NCI-H1048 (cell line): ENCODE measurements at places on chromosomes 1 and 21.
A peak's percentile ranks its signal among the peaks of the same experiment; 100 is the strongest.

- DNase-seq = no peak
Measured at GRCh38 chr1:223549740-223550139, 115.8 kb downstream of the CAPN8 start.

DNA sequence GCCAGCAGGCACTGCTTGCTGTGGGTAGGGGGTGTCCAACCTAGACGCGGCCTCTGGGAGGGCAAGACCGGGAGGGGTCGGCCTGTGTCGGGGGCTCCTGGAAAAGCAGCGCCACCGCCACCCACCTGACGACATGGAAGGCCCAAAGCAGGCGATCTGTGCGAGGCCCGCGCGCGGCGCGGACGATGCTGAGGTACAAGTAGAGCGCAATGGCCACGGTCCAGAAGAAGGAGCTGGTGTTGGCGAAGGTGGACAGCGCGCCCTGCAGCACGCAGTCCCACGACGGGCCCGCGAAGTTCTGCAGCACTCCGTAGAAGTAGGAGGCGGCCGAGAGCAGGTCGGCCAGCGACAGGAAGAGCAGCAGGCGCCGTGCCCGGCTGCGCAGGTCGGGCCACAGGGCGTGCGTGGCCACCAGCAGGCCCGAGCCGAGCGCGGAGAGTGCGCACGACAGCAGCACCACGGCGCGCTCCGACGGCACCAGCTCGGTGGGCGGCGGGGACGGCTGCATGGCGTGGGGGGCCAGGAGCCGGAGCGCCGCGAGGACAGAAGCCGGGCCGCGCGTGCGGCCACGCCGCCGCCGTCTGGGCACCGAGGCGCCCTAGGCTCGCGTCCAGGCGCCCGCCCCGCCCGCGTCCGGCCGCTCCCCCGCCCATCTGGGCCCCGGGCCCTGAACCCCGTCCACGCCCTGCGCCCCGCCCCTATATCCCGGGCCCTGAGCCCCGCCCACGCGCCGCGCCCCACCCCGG is at the start of gene GPR157:
GPR157 (minus strand) TSS at position 583 of the 746 bp plus-strand sequence; CDS start at position 508, 75 bp downstream.
- DNase-seq = peak; percentile 38

DNA sequence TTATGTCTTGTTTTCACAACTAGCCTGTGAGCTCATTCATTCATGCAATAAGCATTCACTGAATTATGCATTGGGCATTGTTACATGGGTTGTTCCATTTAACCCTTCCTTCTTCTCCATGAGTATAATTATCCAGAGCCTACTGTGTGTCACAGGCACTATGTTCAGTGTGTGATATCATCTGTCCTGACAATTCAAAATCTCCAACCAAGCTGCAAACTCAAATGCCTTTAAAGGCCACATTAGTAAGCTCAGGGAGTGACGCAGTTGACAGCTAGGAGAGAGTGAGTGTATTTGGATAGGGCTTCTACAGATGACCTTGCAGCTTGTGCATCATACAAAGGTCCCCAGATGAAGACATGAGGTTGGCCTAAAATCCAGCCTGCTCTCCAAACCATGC is 289.5 kb downstream of the OMA1 start:
- no peak for DNase-seq

DNA sequence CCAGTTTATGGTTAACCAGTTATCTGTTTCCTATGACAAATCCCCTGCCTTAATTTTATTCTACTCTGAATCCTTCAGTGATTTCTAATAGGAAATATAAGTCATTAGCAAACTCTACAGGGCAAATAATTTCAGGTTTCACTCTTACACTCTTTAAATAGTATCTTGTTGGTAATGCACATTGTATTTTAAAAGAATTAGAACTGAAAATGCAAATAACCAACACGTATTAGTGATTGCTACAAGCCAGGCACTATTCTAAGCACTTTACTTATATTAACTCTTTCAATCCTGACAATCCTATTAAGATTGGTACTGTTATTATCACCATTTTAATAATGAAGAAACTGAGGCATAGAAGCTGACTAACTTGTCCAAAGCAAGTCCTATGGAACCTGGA is 48.3 kb upstream of the LHX8 start:
- no peak for DNase-seq

DNA sequence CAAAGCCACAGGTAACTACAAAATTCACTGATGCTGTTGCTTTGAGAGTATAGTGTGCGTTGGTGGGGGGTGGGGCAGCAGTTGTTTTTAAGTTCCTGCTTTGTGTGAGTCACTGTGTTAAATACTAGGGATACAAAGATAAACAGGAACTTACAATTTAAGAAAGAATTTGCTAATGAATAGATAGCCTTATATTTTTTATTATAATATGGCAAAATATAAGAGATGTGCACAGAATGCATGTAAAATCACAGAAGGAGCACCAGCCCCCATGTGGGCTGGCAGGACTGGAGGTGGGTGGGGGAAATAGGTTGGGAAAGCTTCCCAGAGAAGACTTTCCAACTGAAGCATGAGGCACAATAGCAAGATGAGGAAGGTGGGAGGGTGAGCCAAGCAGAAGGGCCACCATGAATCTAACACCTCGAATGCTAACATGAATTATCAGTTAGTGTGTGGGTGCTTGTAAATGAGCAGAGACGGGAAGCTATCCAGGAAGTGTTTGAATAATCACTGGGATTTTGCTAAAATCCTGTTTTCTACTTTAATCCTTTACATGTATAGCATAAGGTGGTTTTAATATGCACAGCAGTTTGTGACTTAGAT is 57.0 kb upstream of the RAVER2 start:
- no peak for DNase-seq

DNA sequence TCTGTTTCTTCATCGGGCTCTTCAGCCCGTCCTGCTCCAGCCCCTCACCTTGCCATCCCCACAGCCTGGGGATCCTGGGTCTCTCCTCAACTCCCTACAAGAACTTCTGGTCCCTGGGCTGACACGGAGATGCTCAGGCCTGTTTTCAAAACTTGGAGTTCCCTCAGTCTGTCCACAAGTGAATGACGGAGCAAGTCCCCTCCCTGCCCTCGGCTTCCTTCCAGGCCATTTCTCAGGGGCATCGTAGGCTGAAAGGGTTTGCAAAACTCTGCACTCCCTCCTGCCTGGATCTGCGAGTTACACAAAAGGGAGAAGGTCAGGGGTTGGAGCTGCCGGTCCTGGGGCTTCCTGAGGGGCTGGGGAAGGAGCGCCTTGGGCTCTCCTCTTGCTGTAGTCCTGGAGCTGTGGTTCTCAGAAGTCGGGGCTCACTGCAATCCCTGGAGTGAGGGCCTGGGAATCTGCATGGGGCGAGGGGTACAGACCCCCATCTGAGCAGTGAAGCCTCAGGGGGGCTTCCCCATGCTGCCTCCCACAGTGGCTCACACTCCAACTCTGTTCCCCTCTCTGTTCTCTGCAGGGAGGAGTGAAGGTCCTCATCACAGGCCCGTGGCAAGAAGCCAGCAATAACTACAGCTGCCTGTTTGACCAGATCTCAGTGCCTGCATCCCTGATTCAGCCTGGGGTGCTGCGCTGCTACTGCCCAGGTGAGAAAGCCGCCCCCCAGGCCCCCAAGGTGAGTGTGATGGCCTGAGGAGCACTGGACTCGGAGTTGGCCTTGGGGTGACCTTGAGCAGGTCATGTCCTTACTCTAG is 100.6 kb upstream of the VAMP3 start:
- no peak for DNase-seq

- DNase-seq = peak; percentile 56
Measured at GRCh38 chr21:38159355-38159754, 97.4 kb upstream of the KCNJ15 start.

- no peak for DNase-seq
Measured at GRCh38 chr21:34035619-34036354, 37.6 kb upstream of the MRPS6 start.

GRCh38 chr1:221025501-221025900 is 146.3 kb downstream of the HLX start:
- no peak for DNase-seq

DNA sequence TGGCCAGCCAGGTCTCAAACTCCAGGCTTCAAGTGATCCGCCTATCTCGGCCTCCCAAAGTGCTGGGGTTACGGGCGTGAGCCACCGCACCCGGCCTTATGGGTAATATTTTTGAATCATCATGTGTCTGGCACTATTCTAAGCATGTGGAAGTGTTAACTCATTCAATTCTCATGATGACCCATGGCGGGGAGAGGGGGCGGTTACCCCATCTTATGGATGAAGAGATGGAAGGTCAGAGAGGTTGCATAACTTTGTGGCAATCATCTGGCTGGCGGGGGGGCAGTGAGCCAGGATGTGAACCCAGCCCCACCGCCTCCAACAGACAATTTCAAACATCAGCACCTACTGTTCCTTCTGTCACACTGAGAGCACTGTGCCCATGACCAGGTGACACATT is 11.5 kb upstream of the TAS1R2 start:
- no peak for DNase-seq

DNA sequence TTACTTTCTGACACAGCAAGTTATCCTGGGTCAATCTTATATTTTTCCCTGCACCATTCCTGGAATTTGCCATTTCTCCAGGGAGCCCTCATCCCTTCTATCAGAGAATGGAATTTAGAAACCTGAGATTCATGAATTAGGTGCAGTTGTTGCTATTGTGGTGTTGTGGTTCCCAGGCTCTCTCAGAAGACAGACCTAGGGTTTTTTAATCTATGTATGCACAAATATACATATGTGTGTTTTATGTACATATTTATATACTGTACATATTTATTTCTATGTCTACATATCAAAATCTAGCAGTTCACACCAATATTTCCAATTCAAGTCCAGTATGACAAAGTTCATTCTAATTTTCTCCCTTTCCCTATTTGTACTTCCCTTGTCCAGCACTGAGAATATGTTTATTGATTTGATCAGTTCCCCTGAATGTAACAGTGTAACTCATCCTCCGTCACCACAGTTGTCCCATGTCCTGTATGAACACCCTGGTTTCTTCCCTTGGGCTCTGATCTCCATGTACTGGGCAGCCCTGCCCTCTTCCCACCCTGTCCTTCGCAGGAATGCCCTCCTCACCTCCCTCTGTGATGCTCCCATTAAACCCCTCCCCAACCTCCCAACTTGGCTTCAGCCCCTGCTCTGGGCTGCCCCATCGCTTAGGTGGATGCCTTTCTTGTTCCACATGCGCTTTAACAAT is 145.5 kb downstream of the VPS13D start:
- DNase-seq = no peak

- DNase-seq = no peak
Measured at GRCh38 chr1:41387667-41388091, 26.4 kb downstream of the FOXO6 start.

GRCh38 chr21:33869873-33870272 is 45.7 kb downstream of the ATP5PO start:
- no peak for DNase-seq

DNA sequence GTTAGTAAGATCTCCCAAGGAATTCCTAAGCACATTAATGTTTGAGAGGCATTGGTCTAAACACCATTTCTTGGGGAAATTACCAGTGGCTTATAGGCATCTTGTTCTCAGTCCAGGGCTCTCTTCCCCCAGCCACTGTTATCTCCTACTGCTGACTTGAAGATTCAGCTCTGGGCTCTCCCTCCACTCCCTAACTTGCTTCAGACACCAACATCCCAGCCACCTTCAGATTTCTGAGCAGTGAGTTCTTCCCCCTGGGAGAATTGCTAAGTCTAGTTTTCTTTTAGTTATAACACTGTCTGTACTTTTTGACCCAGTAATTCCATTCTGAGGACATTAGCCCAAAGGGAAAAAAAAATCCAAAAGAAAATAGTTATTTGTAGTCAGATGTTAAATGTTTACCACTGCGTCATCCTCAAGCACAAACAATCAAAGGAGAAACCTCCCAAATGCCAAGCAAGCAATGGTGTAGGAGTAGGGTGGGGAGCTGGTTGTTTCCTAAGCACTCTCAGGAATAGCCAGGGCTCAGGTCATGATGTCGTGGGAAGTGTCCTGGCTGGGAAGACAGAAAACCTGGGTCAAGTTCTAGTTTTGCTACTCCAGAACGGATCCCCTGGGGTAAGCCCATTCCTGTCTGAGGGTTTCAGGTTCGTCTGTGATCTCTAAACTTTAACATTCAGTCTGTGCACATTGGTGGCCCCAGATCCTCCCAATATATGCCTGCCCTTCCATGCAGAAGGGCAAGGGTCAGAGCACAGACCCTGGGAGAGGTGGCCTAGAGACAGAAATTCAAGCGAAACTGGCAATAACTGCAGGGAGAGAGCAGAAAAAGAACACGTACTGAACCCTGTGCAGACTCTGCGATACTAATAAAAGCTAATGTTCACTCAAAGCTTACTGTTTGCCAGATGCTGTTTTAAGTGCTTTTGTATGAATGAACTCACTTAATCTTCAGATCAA is 191.1 kb upstream of the FGGY start:
- no peak for DNase-seq

- no peak for DNase-seq
Measured at GRCh38 chr1:25858494-25858893, 763 bp downstream of the AUNIP start.

DNA sequence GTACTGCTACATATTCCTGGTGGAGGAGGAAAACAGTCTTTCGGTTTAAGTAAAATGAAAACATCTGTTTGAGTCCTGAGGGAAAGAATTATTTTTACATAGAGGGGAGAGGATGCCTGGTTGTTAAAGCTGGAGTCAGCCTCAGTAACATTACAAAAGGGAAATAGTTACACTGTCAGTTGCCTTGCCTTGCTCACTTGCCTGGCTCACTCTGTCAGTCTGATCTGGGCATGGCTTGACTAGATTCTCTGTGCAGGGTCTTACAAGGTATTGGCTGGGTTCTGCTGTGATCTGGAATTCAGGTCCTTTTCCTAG is 8.4 kb upstream of the UBE2U start:
- no peak for DNase-seq

- DNase-seq = no peak
Measured at GRCh38 chr1:18004278-18004677, 103.3 kb upstream of the IGSF21 start.
